HuH-7 (cell line): ENCODE measurements at places on chromosomes 5 and 9.

DNA sequence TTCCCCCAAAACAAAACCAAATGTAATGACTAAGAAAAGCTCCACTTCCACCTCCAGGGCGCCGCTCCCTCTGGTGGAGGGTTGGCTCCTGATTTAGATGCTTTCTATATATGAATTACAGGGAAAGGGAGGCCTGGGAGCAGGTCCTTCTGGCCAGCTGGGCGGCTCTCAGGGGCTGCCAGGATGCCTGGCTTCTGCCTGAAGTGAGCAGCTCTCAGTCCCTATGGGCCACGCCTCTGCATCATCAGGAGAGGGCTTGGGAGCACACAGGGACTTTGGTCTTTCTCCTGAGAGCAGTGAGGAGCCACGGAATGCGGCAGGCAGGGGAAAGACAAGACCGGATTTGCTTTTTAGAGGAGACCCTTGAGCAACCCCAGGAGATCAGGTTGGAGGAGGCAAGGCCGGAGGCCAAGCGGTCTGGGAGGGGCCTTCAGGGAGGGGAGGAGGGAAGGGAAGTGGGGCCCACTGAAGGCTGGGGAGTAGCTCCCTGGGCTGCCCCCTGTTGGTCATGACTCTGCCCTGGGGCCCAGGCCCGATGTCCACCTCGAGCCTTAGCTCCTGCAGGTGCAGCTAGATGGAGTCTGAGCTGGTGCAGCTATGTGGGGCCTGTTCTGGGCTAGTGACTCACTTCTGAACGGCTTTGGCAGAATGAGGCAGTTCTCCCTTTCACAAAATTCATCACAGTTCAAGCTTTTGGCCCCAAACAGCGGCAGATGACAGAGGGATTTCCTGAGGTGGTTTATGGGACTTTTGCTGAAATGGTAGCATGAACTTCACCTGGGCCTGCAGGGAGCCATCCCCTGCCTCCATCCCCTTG lies 11.3 kb upstream of the GRHPR start:
- peak; percentile 72 for DNase-seq

DNA sequence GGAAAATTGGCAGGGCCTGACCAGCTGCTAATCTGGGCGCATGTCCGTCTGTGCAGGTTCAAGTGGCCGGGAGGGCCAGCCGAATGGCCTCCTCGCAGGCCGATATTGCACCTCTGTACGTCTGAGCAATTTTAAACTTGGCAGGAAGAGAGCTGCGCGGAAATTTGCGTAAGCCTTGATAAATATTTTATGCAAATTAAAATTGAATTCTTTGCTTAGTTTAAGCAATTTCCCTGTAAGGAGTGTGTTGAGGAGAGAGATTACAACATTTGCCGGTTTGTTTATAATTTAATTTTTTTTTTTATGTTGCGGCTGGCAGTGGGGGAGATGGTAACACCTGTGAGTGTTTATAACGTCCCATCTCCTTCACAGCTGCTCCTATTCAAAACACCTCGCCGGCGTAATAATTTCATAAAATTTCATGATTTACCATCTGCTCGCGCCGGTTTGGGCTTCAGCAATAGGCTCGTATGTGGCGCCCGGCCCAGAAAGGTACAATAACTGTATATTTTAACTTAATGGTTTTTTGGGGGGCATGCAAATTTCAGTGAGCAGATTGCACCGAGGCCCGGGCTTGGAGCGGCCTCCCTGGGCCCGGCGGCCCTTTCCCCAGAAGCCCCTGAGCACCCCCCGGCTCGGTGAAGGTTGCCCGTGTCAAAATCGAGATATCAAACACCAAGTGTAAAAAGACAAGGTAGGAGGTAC lies 269.4 kb upstream of the MVB12B start:
- no peak for DNase-seq

DNA sequence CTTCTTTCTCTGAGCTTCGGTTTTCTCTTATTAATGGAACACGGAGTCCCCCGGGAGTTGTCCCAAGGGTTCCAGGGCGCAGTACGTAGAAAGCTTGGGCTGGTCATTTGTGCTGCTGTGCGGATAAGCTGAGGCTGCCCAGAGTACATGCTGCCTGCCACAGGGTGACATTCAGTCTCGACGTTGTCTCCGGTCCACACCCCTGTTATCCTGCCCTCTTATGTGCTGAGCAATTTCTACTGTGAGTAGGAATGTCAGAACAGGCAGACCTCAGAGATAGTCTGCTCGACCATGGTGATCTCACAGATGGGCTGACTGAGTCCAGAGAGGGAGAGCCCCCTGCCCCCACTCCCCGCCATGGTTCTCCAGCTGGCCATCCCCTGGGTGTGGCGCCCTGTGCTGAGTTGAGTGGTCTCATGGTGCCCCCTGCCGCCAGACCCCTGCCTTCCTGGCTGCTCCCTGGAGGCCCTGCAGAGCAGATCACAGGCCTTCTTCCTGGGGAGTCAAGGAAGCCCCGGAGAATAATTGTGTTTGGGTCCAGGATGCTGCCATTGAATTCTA lies 124.0 kb downstream of the RGS3 start:
- peak; percentile 68 for DNase-seq

GRCh38 chr9:115946530-115946929 lies 207.1 kb upstream of the PAPPA start:
- no peak for DNase-seq

DNA sequence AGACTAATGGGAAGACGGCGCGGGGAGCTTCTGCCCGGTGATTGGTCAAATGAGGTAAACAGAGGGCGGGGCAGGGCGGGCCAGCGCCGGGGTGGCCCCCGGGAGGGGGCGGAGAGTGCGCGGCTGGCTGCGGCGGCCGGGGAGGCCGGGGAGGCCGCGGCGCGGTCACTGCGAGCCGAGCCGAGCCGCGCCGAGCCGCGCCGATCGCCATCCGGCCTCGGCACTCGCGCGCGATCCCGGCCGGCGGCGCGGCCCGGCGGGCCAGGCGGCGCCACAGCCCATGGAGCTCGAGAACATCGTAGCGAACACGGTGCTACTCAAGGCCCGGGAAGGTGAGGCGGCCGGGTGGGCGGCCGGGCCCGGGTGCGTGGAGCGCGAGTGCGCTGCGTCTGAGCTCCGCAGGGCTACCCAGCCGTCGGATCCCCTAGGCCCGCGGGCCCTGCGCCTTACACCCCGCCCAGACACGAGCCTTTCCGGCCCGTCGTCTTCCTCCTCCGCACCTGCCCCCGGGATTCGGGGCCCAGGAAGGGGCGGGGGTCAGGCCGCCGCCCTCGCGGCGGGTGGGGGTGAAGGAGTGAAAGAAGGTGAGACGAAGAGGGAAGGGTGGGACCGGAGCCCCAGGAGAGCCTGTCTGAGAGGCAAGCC lies at the start of gene GRK6:
GRK6 (plus strand) TSS at position 111 of the 645 bp plus-strand sequence; CDS start at position 281, 170 bp downstream.
- peak; percentile 100 for DNase-seq

DNA sequence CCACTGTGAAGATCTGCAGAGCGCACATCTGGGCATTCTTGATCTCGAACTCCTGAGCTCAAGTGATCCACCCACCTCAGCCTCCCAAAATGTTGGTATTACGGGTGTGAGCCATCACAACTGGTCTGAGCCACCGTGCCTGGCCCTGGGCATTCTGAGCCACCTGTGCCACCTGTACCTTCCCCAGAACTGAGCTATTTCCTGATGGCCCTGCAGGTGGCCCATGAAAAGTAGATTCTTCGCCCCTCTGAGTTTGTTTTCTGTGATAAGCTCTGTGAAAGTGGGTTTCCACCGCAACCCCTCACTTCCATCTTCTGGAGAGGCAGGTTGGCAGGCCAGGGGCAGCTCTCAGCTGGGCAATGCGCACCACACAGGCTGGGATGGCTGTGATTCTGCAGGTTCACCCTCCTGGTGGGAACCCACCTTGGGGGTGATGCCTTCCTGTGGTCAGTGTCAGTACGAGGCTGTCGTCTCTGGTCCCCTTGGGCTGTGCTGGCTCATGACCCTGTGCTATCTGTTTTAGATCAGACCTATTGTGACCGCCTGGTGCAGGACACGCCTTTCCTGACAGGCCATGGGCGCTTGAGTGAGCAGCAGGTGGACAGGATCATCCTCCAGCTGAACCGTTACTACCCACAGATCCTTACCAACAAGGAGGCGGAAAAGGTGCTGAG lies 11.3 kb downstream of the CARD19 start:
- no peak for DNase-seq

DNA sequence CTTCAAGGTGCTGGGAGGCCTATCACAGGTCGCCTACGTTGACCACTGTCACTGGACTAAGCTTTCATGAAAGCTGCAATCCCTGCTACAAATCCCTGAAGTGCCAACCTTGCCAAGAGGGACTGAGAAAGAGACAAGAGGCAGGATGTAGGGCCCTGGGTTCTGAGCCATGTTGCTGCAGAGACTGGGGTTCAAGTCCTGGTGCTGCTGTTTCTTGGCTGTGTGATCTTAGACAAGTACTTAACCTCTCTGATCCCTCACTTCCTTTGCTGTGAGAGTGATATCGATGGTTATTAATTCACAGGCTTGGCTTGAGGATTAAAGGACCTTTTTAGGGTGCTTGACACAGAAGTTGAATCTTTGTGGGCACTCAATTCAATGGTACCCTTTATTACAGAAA lies 15.5 kb downstream of the CSF1R start:
- DNase-seq = no peak
